ENCODE measurements at places on chromosomes 13 and 19.

DNA sequence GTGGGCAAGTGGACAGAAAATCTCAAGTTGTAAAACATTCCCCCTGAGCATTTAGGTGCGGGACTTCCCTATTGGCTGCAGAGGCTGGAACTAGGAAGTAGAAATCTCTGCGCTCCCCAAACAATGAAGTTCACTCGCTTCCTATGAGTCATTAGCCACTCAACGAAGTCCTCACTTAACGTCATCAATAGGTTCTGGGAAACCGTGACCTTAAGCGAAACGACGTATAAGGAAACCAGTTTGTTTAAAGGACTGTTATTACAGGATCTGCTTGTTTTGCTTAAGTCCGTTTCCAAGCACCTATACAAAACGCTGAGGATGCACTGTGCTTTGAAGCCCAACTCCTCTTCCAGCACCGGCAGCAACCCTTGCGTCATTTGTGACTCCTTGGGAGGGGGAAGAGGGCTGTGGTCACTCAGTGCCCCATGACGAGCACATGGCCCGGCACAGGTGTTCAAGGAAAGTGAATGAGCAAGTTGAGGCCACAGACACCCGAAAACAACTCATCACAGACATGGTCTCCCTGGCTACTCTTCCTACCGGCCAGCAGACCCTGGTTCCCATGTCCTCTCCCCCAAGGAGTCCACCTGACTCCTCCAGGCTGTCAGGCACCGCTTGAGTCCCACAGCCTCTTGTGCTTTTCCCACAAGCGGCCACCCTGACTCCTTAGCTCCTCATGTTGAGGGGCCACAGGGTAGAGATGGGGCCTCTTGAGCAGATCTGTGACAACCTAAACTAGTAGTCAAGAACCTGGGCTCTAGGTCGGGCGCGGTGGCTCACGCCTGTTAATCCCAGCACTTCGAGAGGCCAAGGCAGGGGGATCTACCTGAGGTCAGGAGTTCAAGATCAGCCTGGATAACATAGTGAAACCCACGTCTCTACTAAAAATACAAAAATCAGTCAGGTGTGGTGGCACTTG, 4.8 kb downstream of the RPS16 start:
- DNase-seq, result no peak

GRCh38 chr13:31731921-31732320, 7.4 kb upstream of the RXFP2 start:
- no peak for DNase-seq

DNA sequence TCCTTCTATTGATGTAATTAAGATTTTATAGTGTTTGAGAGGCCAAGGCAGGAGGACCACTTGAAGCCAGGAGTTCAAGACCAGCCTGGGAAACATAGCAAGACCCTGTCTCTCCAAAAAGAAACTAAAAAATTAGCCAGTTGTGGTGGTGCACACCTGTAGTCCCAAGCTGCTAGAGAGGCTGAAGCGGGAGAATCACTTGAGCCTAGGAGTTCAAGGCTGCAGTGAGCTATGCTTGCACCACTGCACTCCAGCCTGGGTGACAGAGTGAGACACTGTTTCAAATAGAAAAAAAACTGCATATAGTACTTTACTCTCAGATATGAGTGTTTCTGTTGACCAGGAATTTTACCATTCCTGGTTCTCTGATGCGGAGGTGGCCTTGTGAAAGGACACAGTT, 48.9 kb downstream of the CDADC1 start:
- no peak for DNase-seq

DNA sequence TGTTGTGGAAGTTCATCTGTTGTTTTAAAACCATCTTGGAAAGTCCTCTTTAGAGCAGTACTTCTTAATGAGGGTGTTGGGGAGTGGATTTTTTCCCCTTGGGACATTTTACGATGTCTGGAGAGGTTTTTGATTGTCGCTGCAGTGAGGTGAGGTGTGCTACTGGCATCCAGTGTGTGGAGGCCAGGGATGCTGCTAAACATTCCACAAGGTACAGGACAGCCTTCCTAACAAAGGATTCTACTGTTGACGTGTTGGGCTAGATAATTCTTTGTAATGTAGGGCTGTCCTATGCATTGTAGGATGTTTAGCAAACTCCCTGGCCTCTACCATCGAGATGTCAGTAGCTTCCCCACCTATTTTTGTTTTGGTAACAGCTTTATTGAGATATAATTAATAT, 33.3 kb downstream of the NAA16 start:
- DNase-seq, result no peak

DNA sequence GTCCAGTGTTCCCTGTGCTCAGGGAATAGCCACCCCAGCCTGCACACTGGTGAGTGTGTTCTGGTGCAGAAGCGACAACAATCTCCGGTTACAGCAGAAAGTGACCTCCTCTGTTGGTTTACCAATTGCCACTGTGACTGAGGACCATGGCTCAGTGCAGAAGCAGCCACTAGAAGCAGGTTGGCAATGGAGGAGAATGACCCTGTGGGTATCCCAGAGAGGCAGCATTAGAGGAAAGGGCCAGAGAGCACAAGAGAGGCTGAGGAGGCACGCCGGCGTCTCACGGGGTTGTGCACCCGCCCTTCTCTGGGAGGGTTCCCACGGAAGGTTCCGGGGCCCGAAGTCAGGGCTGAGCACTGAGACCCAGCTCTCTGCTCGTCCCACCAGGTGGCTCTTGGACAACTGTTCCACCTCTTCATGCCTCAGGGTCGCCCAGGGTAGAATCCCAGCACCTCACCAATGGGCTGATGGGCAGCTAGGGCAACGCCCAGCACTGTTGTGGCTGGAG, 14.0 kb downstream of the PROZ start:
- no peak for DNase-seq

GRCh38 chr13:57824121-57824520, 192.6 kb downstream of the PCDH17 start:
- DNase-seq, result no peak

GRCh38 chr19:46898731-46899130, 37.9 kb downstream of the ARHGAP35 start:
- no peak for DNase-seq

GRCh38 chr13:45830121-45830520, 21.4 kb downstream of the SIAH3 start:
- no peak for DNase-seq

All from epithelial cell of proximal tubule (primary cell).